ENCODE measurements at places on chromosomes 2 and 18.

DNA sequence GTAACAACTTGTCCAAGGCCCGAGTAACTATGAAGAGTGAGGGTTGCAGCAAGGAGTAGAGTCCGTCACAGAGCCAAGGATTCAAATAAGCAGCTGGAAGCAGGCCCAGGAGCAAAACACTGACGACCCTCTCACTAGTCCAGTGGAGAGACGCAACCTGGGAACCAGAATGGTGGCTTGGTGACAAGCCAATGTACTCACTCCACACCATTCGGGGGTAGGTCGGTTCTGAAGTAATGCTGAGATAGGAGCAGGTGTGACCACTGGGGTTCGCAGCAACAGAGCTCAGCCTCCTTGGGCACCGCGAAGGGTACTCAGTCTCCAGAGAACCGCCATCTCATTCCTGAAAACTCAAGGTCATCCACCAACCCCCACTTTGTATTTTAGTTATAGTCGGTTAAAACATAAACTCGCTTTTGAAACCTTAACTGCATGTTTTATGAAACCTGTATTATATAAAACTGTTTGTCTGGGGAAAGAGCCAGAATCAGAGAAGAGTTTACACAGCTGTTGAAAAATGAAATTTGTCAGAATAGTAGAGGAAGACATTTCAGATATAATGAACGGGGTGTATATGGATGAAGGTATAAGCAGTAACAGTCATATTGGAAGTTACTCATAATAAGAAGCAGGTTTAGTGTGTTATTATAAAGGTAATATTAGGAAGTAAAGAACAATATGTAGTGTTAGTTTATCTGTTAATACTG, 8.6 kb downstream of the ANKRD62 start:
- no peak for DNase-seq

GRCh38 chr2:115171751-115172150, 729.3 kb downstream of the DPP10 start:
- no peak for DNase-seq

DNA sequence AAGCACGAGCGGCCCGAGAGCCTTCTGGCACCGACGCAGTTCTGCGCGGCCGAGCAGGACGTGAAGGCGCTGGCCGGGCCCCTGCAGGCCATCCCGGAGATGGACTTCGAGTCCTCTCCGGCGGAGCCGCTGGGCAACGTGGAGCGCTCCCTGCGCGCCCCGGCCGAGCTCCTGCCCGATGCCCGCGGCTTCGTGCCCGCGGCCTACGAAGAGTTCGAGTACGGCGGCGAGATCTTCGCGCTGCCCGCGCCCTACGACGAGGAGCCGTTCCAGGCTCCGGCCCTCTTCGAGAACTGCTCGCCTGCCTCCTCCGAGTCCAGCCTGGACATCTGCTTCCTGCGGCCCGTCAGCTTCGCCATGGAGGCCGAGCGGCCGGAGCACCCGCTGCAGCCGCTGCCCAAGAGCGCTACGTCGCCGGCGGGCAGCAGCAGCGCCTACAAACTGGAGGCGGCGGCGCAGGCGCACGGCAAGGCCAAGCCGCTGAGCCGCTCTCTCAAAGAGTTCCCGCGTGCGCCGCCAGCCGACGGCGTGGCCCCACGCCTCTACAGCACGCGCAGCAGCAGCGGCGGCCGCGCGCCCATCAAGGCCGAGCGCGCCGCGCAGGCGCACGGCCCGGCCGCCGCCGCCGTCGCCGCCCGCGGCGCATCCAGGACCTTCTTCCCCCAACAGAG, 70.4 kb downstream of the ARHGEF33 start:
- DNase-seq: peak; percentile 48

GRCh38 chr2:8993196-8993901, 10.1 kb downstream of the MBOAT2 start:
- no peak for DNase-seq

DNA sequence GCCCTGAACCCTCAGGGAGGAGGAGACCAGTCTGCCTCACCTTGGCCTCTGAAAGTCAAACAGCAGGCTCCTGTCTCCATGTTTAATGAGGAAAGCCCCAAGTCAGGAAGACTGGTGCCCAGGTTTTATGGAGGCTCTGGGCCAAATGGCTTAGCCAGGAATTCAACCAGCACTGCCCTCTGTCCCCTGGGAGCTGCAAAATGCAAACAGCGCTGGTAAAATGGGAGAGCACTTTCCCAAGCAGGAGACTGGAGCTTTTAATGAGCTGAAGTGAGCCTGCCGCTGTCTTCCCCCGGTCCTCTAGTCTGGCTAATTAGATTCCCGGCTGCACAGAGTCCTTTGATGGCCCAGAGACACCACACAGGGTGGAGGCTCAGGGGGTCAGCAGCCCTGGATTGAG, 276.0 kb upstream of the TRIB2 start:
- no peak for DNase-seq

DNA sequence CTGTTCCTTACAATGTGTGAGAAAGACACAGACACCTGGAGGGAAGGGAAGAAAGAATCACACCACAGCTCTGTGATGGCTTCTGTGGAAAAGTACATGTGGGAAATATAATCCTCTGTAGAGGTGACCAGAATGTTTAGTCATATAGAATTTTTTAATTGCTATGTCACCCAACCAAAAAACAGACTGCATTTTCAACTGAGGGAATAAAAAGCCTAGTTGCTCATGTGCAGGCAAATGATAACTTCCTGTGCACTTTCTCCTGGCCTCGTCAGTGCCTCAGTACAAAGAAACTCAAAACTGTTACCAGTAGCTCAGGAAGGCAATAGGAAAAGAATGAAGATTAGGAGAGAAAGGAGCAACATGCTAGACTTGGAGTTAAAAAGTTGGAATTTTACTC, 326.8 kb downstream of the OSR1 start:
- no peak for DNase-seq

DNA sequence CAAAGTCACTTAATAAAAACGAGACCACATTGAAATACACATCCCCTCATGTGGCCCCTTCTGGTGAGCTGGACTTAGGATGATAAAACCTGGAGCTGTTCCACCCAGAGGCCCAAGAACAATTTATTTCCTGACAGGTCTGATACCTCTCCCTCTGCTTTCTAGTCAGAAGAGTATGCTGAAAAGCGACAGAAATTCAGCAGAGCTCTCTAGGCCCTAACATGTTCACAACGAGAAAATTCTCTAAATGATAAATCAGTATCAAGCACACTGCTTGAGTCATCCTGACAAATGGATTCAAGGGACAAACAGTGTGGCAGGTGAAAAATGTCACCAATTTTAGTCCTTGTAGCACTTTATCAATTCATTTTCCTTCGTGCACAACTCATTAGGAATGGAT, 233.5 kb downstream of the PID1 start:
- no peak for DNase-seq

DNA sequence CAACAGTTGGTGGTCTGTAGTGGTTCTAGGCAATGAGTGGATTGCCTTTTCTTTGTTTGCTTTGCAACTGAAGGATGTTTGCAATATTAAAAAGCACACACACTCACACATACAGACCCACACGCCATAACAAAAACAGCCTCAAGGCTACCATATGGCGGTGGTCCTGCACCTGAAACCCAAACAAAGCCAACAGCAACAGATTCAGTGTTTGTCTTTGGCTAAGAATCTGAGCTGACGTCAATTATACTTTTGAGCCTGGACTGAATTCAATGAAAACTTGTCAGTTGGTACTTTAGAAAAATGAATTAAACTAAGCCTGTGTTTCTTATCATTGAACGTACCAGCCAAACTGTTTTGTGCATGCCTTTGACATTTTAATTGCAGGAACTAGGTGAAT, 65.0 kb upstream of the NYAP2 start:
- no peak for DNase-seq

- DNase-seq: no peak
Measured at GRCh38 chr2:223090039-223090438, 38.0 kb downstream of the KCNE4 start.

- no peak for DNase-seq
Measured at GRCh38 chr2:29663268-29663667, 258.1 kb downstream of the ALK start.

All from stimulated activated CD4-positive, alpha-beta T cell treated with anti-CD3 and anti-CD28 coated beads, TNF-alpha, amount 100 ng/mL, for 4 hours (primary cell).